Stimulated activated CD4-positive, alpha-beta T cell treated with anti-CD3 and anti-CD28 coated beads, Interleukin-1b, Interleukin-23, amount 100 ng/mL, for 24 hours (primary cell): ENCODE measurements at places on chromosomes 2 and 18.

GRCh38 chr2:74188018-74188601, 9.4 kb upstream of the MOB1A start:
- DNase-seq = no peak

- no peak for DNase-seq
Observed at GRCh38 chr2:223247136-223247535, 195.1 kb downstream of the KCNE4 start.

DNA sequence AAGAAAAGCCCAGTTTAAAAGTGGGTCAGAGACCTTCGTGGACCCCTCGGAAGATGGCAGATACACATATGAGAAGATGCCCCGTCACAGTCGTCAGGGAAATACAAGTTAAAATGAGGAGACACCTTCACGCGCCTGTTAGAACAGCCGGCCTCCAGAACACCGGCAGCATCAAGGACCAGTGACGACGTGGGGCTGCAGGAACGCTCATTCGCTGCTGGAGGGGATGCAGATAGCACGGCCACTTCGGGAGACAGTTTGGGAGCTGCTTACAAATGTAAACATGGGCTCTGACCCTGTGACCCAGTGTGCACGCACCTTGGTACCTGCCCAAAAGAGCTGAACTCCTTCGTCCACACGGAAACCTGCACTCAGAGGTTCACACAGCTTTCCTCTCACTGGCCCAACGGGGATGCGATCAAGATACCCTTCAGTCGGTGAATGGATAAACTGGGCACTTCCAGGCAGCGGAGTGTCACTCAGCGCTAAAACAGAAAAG, 83.7 kb upstream of the CTDP1 start:
- no peak for DNase-seq

GRCh38 chr18:9915291-9916076, 1.7 kb downstream of the VAPA start:
- DNase-seq = no peak

DNA sequence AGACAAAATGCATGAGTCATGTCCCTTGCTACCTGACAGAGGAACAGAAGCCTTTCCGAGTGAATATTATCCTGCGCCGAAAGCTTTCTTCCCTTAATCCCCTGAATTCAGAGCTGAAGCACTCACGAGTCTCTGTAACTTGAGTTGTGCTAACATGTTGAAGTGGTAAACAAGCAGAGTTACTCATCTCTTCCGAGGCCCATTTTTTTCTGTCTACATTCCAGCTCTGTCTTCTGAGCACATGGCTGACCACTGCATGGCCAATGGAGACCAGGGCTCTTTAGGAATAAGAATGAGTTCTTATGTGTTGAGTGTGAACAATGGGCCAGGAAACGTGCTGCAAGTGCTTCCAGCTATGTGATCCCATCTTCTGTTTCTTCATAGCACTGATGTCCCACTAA, 73.1 kb upstream of the PID1 start:
- no peak for DNase-seq

DNA sequence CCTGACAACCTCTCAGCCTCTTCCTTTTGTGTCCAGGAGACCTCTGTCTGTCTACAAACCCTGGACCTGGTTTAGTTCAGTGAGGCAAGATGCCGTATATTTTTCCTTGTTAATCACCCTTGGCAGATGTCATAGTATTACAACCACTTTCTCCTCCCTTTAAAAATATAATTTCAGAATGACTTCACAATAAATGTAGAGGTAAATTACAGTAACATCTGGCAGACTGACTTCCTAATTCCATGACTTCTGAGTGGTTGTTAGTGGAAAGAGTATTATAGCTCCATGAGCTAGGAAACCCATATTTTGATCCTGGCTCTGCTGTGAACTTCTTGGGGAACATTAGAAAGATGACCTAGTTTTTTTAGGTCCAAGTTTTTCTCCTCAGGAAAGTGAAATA, 39.5 kb downstream of the SPATS2L start:
- DNase-seq = no peak

- DNase-seq = no peak
Observed at GRCh38 chr2:234241656-234242458, 191.4 kb downstream of the SPP2 start.

DNA sequence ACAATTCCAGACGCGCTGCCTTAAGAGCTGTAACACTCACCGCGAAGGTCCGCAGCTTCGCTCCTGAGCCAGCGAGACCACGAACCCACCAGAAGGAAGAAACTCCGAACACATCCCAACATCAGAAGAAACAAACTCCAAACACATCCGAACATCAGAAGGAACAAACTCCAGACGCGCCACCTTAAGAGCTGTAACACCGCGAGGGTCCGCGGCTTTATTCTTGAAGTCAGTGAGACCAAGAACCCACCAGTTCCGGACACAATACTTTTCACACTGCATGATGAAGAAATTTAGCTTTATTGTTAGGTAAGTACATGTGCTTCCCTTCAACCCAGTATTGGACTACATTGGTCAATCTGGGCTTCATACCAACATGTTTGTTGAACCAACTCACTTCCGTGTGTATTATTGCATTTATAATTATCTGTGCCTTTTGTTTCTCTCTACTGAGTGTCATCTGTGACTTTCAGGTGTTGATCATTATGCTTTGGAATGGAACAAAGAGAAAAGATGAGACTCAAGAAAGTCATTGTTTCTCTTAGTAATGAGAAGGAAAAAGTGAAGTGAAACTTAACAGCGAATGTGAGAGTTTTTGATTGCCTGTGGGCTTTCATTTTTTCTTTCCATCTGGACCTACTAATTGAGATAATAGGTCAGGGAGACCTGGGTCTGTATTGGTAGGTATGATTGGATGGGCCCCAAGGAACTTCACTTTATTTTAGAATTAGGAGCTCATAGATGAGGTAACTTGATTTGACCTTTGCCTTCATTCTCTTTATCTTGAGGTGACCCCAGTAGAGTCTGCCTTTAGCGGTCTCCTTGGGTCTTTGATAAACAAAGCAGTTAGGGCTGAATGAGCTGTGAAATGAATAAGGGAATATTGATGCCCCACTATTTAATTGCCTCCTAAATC, 76.1 kb upstream of the CAVIN2 start:
- DNase-seq = no peak
